ENCODE measurements at places on chromosomes 1 and 21. TPM values are rescaled to one million over a fixed set of nuclear protein-coding genes. Genes with fewer than 3 reads are reported as not detected.
A peak's percentile ranks its signal among the peaks of the same experiment; 100 is the strongest.

- no peaks in the 10 kb centered on the region for H3K4me1 ChIP-seq
- no peak for DNase-seq
- no peak overlapping the region for H3K27ac ChIP-seq
- no peaks in the 10 kb centered on the region for H3K27me3 ChIP-seq
Measured at GRCh38 chr1:227215863-227216510, 102.3 kb downstream of the CDC42BPA start.

DNA sequence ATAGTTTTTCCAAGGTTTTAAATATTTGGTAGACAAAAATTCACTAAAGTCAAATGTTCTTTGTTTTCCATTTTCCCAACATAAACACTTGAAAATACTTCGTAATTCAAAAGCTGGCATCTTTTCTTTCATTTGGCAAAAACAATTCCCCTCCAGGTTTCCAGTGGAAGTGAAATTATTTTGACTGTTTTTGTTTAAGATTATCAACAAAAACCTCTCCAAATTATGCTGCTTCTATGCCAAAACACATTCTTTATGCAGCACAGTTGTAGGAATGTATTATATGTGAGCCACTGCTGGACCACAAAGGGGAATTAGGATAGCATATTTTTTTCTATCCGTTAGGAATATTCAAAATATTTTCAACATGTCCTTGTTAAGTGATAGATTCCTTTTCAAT, 44.1 kb downstream of the SLC5A9 start:
- no peak for DNase-seq
- H3K36me3 ChIP-seq = no peaks in the 10 kb centered on the region
- no peaks in the 10 kb centered on the region for H3K27me3 ChIP-seq
- no peaks in the 10 kb centered on the region for H3K4me1 ChIP-seq

GRCh38 chr1:184285401-184286087, 101.3 kb upstream of the C1orf21 start:
- H3K27me3 ChIP-seq = no peaks in the 10 kb centered on the region
- no peak overlapping the region for H3K27ac ChIP-seq
- no peak overlapping the region for H3K4me3 ChIP-seq
- no peak for DNase-seq
- H3K36me3 ChIP-seq = no peaks in the 10 kb centered on the region

- H3K4me1 ChIP-seq = no peaks in the 10 kb centered on the region
- no peaks in the 10 kb centered on the region for H3K36me3 ChIP-seq
- no peaks in the 10 kb centered on the region for H3K27me3 ChIP-seq
- H3K27ac ChIP-seq = no peak overlapping the region
- no peak for DNase-seq
Measured at GRCh38 chr1:96660051-96660450, 61.5 kb upstream of the PTBP2 start.

- peaks cover 44% of the 10 kb centered on the region for H3K36me3 ChIP-seq
- H3K27me3 ChIP-seq = no peaks in the 10 kb centered on the region
- H3K4me1 ChIP-seq = peaks cover 3% of the 10 kb centered on the region
- no peak for DNase-seq
- H3K27ac ChIP-seq = no peak overlapping the region
Measured at GRCh38 chr1:39282537-39283216, 78.2 kb downstream of the MACF1 start.

DNA sequence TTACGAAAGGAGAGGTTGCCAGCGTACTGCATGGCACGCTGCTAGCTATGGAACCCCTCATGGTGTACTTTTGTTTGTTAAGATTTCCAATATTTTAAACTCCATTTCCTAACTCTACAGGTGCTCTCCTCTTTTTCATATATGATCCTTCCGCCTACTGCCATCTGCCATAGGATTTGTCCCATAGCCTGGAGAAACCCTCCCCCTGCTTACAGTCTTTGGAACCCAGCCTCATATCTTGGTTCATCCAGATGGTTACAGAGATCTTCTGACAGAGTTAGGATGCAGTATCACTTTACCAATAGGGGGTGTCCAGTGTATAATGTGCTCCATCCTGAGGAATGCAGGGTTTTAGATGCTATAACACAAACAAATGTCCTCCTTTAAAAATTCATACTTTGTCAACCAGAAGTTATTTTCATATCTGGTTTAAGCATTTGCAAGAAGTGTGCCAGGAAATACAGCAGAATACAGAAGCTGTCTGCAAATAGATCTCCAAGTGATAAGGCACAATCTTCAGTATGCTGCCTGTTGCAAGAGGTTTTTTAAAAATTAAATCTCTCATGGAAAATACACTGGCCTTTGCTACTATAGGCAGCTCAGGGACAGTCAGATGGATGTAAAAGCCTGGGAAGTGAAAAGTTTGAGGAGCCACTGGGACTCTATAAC, 377.8 kb downstream of the KCNH1 start:
- H3K27ac ChIP-seq = no peak overlapping the region
- no peaks in the 10 kb centered on the region for H3K27me3 ChIP-seq
- DNase-seq = no peak

- H3K36me3 ChIP-seq = peaks cover 39% of the 10 kb centered on the region
- H3K27ac ChIP-seq = no peak overlapping the region
- H3K4me3 ChIP-seq = no peak overlapping the region
Measured at GRCh38 chr1:147651466-147651865, 18.9 kb downstream of the ACP6 start.

DNA sequence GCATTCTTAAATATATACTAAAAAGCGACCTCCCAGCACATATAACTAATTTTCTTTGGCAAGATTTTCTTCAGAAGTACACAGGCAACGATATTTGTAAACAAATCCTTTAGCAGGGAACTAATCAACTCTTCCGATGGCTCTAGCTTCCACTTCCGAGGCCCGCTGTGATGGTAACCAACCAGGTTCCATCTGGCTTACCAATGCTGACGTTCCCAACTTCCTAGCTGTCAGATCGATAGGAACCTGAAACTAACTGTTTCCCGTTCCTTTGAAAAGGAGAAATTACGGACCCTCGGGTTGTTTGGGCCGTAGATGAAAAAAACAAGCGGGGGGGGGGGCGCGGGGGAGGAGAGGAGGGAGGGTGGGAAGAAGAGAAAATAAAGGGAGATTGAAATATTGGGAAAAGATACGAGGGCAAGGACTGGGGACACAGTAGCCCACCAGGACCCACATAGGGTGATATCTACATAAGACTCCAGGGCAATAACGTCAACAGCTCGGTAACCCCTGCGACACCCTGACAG, 513 bp downstream of the GTF2B start:
- peak overlapping the region; percentile 46 for H3K27ac ChIP-seq
- H3K27me3 ChIP-seq = no peaks in the 10 kb centered on the region
- peak overlapping the region; percentile 76 for H3K4me3 ChIP-seq
- H3K36me3 ChIP-seq = peaks cover 4% of the 10 kb centered on the region
- H3K4me1 ChIP-seq = no peaks in the 10 kb centered on the region

GRCh38 chr1:162283657-162284056, 93.0 kb downstream of the SPATA46 start:
- no peaks in the 10 kb centered on the region for H3K36me3 ChIP-seq
- DNase-seq = no peak
- H3K27ac ChIP-seq = no peak overlapping the region
- no peak overlapping the region for H3K4me3 ChIP-seq

- no peaks in the 10 kb centered on the region for H3K27me3 ChIP-seq
- H3K4me1 ChIP-seq = peaks cover 8% of the 10 kb centered on the region
- no peak for DNase-seq
Measured at GRCh38 chr1:153680120-153680403, 1.6 kb downstream of the NPR1 start.

DNA sequence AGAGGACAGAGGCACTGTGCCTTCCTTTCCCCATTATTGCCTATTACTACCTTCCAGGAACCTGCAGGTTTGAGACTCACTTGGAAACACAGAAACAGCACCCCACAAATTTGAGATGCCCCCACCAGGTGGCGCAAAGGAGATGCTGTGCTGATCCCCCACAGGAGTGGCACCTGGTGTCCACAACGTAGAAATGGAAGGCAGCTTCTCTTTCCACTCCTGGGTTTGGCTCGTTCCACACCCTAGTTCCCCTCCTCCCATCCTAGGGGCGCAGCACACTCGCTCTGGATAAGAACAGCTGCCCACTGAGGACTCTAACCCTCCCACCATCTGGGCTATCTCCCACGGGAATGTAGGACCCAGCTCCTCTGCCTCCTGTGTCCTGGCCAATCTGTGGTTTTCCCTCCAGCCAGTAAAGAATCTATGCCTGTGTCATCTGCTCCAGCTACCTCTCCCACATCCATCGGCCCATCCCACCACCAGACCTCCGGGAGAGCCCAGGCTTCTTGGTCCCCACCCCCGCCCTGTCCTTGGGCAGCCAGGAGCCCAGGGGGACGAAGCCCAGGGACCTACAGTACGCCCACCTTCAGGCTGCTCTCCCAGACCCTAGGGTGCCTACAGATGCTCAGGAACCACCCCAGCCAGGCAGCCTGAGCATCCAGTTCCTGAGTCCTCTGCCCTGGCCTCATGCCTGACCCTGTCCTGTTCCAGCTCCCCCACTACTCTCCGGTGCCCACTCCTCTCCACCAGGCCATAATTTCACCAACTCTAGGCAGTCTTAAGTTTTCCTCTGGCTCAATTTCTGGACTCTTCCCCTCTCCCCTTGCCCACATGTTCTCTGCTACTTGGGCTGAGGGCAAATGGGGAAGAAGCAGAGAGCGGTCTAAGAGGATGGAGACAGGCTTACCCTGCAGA, 549 bp downstream of the THBS3 start:
- peak overlapping the region; percentile 25 for H3K4me3 ChIP-seq
- H3K4me1 ChIP-seq = peaks cover 20% of the 10 kb centered on the region
- peak; percentile 96 for DNase-seq
- H3K27me3 ChIP-seq = no peaks in the 10 kb centered on the region

- peaks cover 13% of the 10 kb centered on the region for H3K4me1 ChIP-seq
- H3K36me3 ChIP-seq = no peaks in the 10 kb centered on the region
- no peaks in the 10 kb centered on the region for H3K27me3 ChIP-seq
- no peak overlapping the region for H3K4me3 ChIP-seq
Measured at GRCh38 chr1:25580927-25581326, 35.7 kb upstream of the MAN1C1 start.

GRCh38 chr1:222239130-222239529, 308.8 kb downstream of the HHIPL2 start:
- H3K4me1 ChIP-seq = no peaks in the 10 kb centered on the region
- no peak for DNase-seq
- H3K27me3 ChIP-seq = no peaks in the 10 kb centered on the region
- no peak overlapping the region for H3K27ac ChIP-seq

- DNase-seq = no peak
- H3K27me3 ChIP-seq = no peaks in the 10 kb centered on the region
- peaks cover 3% of the 10 kb centered on the region for H3K4me1 ChIP-seq
- H3K4me3 ChIP-seq = no peak overlapping the region
- no peak overlapping the region for H3K27ac ChIP-seq
Measured at GRCh38 chr1:165288350-165289120, 68.0 kb downstream of the LMX1A start.

DNA sequence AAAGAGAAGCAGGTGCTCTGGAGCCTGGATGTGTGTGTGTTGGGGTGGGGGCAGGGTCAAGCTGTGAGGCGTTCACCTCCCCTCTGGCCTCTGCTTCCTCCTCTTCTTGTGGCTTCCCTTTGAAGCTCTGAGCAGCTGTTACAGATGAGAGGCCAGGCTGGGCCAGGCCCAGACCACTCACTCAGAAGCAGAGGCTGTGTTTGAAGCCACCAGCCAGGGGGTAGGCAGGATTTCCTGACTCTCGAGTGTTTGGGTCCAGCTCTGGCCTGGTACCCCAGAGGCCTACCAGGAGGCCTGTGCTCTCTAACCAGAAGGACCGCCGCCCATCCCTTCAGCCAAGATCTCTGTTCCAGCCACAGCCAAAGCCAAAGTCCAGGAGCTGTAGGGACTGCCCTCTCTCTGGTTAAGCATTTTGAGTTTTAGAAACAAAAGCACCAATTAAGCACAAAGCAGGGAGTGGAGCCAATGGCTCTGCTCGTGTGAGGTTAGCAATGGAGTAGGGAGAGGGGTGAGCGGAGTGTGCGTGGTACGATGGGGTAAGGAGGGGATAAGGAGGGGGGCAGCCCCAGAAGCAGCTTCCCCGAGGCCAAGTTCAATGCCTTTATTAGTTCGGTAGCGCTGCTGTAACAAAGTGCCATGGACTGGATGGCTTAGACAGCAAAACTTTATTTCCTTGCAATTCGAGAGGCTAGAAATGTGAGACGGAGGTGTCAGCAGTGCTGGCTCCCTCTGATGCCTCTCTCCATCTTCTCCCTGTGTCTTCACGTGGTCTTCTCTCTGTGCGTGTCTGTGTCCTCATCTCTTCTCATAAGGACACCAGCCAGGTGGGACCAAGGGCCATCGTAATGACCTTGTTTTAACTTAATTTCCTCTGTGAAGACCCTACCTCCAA, 20.5 kb downstream of the RCSD1 start:
- 0 out of 2 replicates have a peak, but pooled peaks cover 4% of the 10 kb centered on the region for H3K4me1 ChIP-seq
- no peak overlapping the region for H3K4me3 ChIP-seq
- no peak for DNase-seq
- no peak overlapping the region for H3K27ac ChIP-seq

DNA sequence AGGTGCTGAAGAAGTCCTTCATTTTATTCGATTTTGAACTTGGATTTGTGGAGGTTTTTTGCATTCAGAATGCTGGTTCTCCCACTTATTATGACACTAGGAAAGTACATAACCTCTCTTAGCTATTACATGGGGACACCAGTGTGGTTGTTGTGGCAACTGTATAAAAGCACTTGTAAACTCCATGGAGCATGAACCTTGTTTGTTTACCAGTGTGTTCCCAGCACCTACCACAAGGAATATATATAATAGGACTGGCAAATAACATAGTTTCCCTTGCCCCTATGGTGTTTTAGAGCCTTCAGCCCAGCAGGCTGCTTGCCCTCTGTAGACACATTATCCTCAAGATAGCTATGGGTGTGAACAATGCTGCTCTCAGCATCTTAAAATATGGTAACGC, 43.1 kb downstream of the RASSF5 start:
- no peak for DNase-seq
- no peaks in the 10 kb centered on the region for H3K27me3 ChIP-seq
- H3K4me3 ChIP-seq = no peak overlapping the region
- no peaks in the 10 kb centered on the region for H3K36me3 ChIP-seq
- no peaks in the 10 kb centered on the region for H3K4me1 ChIP-seq

DNA sequence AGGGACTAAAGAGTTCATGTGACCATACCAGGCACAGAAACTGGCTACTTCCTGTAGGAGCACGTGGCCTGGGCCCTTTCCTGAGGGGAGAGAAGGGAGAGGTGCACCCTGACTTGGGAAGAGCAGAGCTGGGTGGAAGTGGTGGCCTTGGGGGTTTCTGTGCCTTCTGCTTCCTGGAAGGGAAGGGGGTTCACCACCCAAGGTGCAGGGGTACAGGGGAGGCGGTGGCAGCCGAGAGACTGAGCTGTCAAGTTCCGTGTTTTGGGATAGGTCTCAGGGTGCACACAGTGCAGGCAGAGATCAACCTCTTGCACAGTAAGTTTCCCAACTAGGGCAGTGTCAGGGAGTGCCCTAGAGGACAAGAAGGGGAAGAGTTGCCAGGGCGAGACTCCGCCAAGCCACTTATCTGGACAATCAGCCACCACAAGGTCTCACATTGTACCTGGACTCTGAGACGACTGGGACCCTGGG, 10.1 kb downstream of the HECTD3 start:
- H3K36me3 ChIP-seq = peaks cover 6% of the 10 kb centered on the region
- H3K27me3 ChIP-seq = no peaks in the 10 kb centered on the region
- DNase-seq = no peak
- H3K4me3 ChIP-seq = no peak overlapping the region
- H3K4me1 ChIP-seq = no peaks in the 10 kb centered on the region

Gene CD101
- 1.1 TPM for total RNA-seq
